Stimulated activated CD8-positive, alpha-beta memory T cell treated with anti-CD3 and anti-CD28 coated beads, Interleukin-12 subunit alpha, Interleukin-12 subunit beta, amount 100 ng/mL, for 1 hour (primary cell): ENCODE measurements at places on chromosomes 13 and 19.

GRCh38 chr13:49980266-49980665, 16.6 kb upstream of the TRIM13 start:
- no peak for DNase-seq

DNA sequence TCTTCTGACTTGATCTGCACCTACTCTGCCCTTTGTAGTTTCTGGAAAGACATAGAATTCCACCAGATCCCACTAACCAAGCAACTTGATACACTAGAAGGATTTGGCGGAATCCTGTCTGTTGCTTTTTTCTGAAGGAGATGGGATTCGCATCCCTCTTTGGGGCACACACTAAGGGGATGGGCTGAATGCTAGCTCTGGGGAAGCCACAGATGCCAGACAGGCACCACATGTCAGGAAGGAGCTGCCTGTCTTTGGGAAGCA, 52.1 kb downstream of the SERP2 start:
- DNase-seq = no peak

- no peak for DNase-seq
These were observed 8.4 kb downstream of the PCDH9 start for GRCh38 chr13:67221630-67222226.

GRCh38 chr13:61765181-61765742, 349.6 kb upstream of the PCDH20 start:
- DNase-seq = no peak

DNA sequence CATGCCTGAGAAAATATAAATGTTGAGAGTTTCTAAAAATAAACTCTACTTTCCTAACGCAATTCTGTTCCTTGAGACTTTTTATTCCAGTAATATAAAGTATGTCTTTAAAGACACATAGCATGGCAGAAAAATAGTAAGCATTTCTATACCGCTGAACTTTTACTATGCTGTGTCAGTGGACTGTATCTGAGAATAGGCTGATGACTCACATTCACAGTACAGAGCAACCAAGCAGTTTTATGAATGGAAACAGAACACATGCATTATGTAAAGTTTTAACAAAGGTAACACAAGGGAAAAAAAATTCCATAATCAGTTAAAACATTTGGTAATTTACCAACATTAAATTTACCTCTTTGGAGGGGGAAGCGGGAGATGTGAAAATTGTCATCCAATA, 38.4 kb downstream of the ZDHHC20 start:
- no peak for DNase-seq

- DNase-seq = no peak
These were observed 58.0 kb downstream of the ABCC4 start for GRCh38 chr13:95243207-95243606.

- DNase-seq = no peak
These were observed 22.0 kb upstream of the GPR18 start for GRCh38 chr13:99280166-99280565.

DNA sequence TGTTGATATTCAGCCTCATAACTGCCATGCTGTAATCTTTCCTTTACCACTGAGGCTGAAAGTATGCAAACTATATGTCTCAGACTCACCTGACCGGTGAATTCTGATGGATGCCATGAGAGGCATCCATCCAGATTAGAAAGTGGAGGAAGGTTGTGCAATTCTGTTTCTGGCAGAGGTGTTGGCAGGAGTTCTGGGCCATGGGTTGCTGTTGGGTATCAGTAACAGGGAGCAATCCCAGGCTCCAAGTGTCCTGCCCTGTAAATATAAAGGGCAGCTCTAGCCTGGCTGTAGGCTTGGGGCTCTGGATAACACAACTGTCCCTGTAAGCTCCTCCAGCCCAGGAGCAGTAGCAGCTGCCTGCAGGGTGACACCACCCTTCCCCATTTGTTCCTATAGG, 77.4 kb upstream of the ABCC4 start:
- DNase-seq = no peak

- no peak for DNase-seq
These were observed 80.6 kb downstream of the DGKH start for GRCh38 chr13:42129033-42129432.

DNA sequence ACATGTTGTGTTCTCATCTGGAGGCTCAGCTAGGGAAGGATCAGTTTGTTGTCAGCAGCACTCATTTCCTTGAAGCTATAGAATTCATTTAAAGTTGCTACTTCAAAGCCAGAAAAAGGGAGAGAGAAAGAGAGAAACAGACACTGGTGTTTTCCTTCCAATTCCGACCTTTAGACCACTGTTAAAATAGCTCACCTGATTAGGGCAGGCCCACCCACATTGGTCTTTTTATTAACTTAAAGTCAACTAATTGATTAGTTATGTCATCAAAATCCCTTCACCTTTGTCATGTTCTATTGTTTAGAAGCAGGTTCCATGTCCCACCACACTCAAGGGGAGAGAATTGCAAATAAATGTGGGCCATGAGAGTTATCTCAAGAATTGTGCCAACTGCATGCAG, 560.2 kb downstream of the PCDH17 start:
- no peak for DNase-seq

DNA sequence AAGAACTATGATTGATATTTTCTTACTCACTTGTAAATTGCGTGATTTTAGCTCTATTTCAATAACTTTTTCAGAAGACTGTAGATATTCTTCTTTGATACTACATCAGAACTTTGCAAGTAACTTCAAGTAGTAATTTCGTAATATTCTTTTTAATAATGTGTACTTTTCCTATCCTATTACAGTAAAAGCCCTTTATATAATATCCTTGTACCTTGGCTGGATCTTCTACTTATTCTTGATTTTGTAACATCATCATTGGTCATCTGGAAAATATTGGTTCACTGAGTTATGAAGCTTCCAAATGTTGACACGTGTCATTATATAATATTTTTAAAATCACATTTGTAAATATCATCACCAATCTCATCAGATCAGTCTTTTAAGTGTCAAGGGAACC, 32.4 kb downstream of the POLR1D start:
- DNase-seq = no peak

GRCh38 chr13:77305266-77305665, 21.6 kb downstream of the MYCBP2 start:
- DNase-seq = no peak

- DNase-seq = no peak
These were observed 1.4 kb downstream of the GPX4 start for GRCh38 chr19:1105008-1105872.

DNA sequence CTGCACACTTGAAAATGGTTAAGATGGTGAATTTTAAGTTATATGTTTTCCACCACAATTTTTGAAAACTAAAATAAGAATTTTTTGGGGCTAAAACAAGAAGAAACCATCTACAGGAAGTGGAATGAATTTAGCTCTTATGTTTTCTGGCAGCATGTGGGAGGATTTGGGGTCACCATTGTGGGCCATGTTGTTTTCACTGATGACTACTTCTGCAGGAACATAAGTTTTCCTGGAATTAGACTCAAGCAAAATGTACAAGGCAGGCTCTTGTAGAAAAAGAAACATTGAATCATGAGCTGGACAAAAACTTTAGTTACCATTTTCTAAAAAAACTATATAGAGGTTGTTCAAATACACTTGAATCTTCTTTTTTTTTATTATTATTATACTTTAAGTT, 125.3 kb upstream of the C1QTNF9B start:
- no peak for DNase-seq

DNA sequence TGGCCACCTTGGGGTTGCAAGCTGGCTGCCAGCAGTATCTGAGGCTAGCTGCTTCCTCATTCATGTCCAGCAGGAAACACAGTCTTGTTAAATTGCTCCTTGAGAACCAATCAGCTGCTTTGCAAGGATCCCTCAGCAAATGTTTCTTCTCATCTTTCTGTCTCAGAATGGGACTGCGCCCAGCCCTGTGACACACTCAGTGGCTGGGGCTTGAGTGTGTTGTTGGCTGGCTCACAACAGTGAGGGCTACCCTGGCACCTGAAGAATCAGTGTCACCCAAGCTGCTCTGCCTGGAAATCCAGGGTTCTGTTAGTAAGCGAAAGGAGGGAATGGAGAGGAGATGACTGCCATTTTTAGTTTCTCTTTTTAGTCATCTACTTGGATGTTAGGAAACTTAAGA, 317.2 kb downstream of the DCT start:
- no peak for DNase-seq

- DNase-seq = no peak
These were observed 74.2 kb downstream of the COL4A1 start for GRCh38 chr13:110232756-110233155.

DNA sequence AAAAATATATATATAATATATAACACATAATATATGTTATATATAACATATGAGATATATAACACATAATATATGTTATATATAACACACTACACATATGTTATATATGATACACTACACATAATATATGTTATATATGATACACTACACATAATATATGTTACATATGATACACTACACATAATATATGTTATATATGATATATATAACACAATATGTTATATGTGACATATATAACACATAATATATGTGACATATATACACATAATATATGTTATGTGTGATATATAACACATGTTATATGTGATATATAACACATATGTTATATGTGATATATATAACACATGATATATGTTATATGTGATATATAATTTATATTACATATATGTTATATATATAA, 129.7 kb downstream of the CACNA1A start:
- no peak for DNase-seq
